ENCODE measurements at places on chromosomes 7 and 10. TPM values are rescaled to one million over a fixed set of nuclear protein-coding genes. Genes with fewer than 3 reads are reported as not detected.

The HMX2 gene
- 0.90 TPM for total RNA-seq

The SLC13A1 gene
- not detected for total RNA-seq

The MYO3A gene
- total RNA-seq = not detected

The OR2A7 gene
- 2.0 TPM for total RNA-seq

The DPYSL4 gene
- total RNA-seq = 23.2 TPM
